Activated gamma-delta T cell treated with anti-CD3 and anti-CD28 coated beads, Interleukin-2, amount 50 U/mL, for 16 hours (primary cell): ENCODE measurements at places on chromosomes 3 and 15.

GRCh38 chr15:41656188-41656587 is 4.0 kb upstream of the MGA start:
- no peak for DNase-seq

DNA sequence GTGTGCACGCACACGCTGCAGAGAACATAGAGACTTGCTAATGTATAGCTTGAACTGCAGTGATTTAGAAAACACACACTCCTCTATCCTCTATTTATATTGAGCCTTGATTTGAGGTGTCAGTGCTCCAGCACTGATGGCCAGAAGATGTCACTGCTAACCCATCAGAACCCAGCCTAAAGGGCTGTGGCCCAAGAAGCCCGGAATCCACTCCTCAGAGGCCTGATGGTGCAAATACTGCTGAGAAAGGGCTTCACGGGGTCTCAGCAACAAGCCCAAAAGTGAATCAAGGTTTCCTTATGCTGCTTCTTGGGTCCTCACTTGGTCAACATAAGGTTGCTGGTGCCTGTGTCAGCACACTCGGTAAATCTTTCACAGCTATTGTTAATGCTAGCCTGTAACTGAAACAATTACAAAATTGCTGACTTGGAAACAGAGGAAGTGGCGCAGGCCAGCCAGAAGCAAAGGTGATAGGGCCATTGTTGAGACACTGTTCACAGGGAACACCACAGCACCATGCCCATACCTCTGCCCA is 60.3 kb downstream of the HEG1 start:
- DNase-seq, result peak; percentile 27

GRCh38 chr3:14329842-14330241 is 72.6 kb upstream of the SLC6A6 start:
- no peak for DNase-seq

DNA sequence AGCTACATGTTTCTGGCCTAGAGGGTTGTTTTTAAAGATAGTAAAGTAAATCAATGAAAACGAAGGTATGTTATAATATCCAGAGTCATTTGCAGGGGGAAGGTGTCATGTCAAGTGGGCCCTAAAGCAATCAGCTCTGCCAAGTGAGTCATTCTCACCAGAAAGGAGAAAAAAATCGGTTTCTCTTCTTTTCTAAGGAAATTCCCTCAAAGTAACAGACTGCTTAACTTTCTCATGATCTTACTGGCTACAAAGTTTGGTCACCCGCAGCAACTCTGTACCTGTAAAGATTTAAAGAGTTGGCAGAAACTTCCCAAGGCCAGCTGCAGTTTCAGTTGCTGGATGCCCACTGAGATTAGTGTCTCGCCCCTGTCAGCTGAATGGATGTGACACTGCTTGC is 5.5 kb upstream of the FSIP1 start:
- DNase-seq, result no peak

- no peak for DNase-seq
Measured at GRCh38 chr15:80890341-80891005, 99.1 kb downstream of the MESD start.

DNA sequence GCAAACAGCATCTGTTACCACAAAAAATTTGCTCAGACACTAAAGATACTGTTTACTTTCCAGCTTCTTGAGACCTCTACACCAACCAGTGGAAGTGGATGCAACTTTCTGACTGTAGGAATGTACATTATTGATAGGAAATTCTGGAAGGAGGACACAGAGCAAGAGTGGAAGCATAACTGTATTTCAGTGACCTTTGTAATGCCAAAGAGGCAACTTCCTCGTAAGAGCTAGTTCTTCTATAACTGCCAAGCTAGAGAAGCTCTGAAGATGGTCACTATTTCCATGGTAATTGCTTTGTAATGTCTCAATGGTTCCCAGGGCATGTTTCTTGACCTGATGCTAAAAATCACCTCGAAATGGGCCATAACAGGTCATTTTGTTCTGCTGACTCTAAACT is 96.3 kb upstream of the SLC2A2 start:
- DNase-seq, result no peak

- no peak for DNase-seq
Measured at GRCh38 chr3:177098551-177098950, 98.7 kb downstream of the TBL1XR1 start.

DNA sequence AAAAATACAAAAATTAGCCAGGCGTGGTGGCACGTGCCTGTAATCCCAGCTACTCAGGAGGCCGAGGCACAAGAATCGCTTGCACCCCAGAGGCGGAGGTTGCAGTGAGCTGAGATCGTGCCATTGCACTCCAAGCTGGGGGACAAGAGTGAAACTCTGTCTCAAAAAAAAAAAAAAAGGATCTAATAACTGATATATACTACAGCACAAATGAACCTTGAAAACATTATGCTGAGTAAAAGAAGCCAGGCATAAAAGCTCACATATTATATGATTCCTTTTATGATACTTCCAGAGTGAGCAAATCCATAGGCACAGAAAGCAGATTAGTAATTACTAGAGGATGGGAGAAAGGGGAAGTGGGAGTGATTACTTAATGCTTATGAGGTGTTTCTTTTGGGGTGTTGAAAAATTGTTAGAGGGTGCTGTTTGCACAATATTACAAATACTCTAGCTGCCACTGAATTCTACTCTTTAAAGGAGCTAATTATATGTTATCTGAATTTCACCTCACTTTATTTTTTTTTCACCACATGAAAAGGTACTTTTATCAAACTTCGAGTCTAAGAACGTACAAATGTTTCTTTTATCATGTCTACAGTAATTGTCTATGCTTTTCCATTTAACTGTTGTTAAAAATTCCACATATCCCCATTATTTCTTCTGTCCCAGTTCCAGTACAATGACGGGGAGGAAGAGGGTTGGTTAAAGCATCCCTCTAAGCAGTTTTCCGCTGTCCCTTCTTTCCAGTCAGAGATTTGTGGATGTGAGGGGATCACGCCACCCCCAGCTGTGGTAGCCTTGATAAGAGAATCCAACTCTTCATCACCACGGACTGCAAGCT is 77.7 kb upstream of the FAM174B start:
- no peak for DNase-seq

DNA sequence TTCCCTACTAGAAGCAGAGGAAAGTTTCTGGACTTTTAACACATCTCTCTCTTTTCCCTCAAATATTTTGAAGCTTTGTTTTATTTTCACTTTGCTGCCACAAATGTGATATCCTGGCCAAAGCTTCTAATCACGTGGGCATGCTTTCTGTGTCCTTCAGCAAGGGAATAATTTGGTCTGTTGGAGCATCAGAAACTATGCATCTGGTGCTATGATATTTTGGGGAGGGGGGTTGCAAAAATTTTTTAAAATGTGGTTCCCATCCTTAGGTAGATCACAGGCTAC is 254.2 kb downstream of the GAP43 start:
- no peak for DNase-seq

- DNase-seq, result no peak
Measured at GRCh38 chr3:141905129-141905528, 28.7 kb downstream of the ATP1B3 start.

DNA sequence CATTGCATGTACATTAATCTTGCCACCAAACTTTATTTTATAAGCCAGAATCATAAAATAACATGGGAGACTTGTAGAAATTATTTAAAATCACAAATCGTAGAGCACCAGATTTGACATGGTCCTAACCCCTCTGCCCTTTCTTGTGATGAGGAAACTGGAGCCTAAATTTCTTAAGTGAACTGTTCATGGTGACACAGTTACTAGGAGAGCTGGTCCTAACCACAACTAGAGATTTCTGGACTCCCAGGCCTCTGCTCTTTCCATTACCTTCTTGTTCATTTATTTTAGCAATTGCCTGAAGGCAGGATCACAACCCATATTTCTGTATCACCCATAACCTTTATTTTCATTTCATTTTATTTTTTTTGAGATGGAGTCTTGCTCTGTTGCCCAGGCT is 352.5 kb downstream of the LPP start:
- DNase-seq, result no peak

DNA sequence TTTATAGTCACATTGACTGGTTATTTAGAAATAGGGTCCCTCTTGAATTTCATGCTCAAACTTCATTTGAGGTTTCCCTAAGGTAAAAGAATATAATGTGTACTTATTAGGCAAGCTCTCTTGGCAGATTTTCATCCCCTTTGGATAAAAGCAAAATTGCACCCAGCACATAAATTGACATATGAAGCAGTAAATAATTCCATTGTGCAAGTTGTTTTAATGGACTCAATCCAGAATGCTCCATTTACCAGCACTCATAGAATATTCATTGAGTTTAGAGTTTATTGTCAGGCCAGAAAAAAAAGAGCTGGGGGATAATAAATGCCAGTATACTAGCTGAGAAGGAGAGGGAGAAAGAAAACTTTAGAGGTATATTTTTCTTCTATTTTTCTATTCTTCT is 136.8 kb downstream of the TPRG1 start:
- no peak for DNase-seq

GRCh38 chr15:75203908-75204263 is 2.2 kb downstream of the C15orf39 start:
- DNase-seq, result no peak

GRCh38 chr3:155991847-155992246 is 121.4 kb downstream of the GMPS start:
- no peak for DNase-seq

DNA sequence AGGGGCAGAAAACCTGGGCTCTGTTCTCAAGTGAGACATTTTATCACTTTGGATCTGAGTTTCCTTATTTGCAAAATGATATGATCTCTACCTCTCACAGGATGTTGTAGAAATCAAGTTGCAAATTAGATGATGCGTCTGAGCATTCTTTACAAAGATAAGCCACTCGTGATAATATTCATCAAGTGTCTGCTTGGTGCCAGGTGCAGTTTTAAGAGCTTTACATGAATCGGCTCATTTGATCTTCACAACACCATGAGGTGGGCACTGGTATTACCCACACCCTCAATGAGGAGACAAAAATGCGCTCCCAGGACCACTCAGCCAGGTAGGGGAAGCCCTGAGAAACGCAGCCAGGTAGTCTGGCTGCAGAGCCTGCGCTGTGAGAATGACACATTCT is 59.1 kb upstream of the CA12 start:
- DNase-seq, result no peak

- DNase-seq, result no peak
Measured at GRCh38 chr3:7504886-7505775, 644.2 kb downstream of the GRM7 start.

DNA sequence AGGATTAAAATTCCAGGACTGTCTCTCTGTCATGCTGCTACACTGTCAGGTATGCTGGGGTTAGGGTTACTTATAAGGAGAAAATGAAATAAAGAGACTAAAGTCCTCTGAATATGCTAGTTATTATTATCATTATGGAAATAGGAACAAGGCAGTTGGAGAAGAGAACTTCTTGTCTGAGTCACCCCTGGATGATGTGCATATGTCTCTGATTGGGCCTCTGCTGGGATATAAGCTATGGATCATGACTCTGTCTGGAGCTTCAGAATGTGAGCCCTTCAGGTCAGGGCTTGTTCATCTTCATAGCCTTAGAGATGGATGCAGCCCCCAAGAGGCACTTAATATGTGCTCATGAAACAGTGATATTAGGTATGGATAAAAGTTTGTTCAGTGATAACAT is 569.6 kb downstream of the EPHB1 start:
- no peak for DNase-seq

GRCh38 chr15:75751891-75752290 is 39.2 kb upstream of the CSPG4 start:
- DNase-seq, result no peak

DNA sequence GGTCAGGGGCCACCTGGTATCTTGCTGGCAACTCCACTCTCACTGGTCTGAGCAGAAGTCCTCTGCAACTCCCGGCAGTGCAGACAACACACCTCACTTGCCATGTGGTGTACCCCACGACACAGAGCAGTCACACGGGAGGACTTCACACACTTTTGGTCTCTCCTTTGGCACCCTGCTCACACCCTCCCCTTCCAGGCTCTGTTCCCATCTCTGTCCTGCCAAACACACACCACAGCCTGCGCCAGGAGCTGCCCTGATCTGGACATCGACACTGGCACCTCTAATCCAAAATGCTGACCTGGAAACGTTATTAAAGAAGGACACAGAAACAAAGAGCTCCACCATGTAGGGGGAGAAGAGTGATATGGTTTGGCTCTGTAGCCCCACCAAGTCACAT is 57.2 kb downstream of the SLC41A3 start:
- no peak for DNase-seq

- no peak for DNase-seq
Measured at GRCh38 chr3:67940210-67940952, 286.0 kb upstream of the SUCLG2 start.

DNA sequence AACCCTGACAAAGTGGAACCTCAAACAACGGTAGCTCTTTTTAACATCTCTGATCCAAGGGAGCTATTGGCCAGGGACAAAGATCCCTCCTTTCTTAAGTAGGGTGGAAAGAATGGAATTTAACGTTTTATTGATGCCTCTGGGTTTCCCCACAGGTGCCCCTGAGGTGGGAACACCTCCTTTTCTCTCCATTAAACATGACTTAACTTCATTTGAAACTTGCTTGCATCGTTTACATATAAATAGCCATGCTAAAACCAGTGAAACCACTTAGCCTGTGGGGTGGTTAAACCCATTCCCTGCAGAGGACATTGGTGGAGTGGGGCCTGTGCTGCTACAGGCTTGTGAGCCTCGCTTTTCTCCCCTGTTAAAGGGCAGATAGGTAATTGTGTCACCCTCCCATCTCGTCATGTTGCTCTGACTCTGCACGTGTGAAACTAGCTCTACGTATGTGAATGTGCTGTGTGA is 9.7 kb downstream of the CGNL1 start:
- no peak for DNase-seq

DNA sequence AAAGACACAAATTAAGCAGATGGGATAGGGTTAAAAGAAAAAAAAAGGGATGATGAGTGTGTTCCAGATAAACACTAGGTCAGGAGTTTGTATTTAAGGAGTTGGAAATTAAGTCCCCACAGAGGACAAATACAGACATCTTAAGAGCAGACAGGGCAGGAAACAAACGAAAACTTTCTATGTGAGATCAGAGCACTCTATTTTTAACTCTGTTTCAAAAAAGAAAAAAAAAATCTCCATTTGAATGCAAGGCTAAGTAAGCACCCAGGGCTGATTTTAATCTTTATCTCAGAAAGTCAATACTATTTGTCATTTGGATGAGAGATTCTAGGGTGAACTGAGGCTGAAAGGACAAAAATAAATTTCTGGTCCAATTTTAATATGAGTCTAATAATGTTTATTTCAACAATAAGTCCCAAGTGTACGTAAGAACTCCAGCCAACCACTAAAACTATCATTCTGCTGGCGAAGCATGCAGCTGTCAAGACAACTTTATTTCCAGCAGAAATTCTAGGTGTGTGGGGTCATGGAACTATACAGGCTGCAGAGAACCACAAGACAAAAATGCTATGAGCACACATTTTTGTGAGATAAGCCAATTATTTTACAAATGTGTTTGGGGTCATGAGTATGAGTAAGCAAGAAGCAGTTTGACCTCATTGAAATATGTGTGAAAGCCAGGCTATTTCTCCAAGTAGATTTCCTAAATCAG is 186.1 kb downstream of the FMN1 start:
- DNase-seq, result no peak

- DNase-seq, result no peak
Measured at GRCh38 chr3:13791198-13792050, 88.4 kb downstream of the WNT7A start.

DNA sequence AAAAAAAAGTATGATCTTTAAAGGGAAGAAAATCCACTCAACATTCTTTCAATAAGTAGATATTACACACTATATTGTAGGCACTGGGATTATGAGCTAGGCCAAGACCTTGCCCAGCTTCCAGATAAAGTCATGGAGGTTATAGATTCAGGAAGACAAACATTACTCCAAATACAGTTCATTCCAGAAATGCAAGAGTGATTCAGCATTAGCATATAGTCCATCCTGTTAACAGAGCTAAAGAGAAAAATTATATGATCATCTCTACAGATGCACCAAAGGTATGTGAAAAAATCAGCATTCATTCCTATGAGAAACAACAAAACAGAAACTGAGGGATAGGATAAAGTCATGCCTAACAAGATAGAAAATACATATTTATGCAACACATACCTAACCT is 42.1 kb upstream of the NSMCE3 start:
- DNase-seq, result no peak
